ENCODE measurements at places on chromosomes 7 and 10.

- DNase-seq: no peak
These were observed 52.6 kb upstream of the PCBD1 start for GRCh38 chr10:70940834-70941568.

GRCh38 chr10:1015688-1016087, 10.0 kb downstream of the IDI2 start:
- no peak for DNase-seq

GRCh38 chr10:110657973-110658691, 14.0 kb downstream of the RBM20 start:
- no peak for DNase-seq

DNA sequence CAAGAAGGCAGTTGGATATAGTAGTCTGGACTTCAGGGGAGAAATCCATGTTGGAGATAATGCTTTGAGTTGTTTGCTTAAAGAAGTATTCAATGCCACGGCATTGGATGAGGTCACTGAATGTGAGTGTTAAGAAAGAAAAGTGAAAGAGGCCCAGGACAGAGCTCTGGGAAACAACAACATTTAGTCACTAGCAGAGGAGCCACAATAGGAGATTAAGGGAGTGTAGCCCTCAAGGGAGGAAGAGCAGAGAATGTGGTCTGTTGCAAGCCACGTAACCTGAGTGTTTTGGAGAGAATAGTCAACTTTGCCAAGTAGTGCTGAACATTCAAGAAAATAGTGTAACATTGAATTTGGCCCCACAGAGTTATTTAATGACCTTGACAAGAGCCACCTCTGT, 114.7 kb downstream of the MYO3A start:
- no peak for DNase-seq

DNA sequence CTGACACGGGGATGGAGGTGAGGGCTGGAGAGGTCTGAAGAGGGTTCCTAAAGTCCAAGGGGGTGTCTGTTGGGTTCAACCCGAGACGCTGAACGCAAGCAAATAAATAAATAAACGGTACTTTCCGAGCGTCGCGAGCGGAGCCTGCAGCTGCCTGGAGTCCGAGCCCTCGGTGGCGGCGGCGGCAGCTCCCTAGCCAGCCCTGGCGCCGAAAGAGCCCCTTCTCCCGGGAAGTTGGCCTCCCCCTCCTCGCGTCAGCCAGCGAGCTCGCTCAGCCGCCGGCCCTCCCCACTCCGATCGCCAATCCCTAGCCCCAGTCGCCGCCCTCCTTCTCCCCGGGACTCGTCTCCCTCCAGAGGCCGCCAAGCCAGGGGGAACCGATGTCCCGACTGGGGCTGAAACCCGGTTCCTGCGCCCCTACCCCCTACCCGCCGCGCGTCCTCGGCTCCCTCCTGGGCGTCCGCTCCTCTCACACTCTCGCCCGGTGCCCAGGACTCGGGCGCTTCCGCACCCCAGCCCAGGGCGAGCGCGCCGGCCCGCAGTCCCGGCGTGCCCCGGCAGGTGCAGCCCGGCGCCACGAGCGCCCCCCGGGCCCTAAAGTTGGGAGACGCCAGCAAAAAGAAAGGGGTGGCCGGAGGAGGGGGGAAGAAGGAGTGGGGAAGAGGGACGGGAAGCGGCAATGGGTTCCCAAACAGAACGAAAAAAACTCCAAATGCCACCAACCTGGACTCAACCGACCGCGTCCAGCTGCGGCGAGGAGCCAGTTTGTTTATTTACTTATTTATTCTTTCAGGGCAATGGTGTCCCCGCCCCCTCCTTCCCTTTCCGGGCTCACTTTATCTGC, at the start of gene GFRA1:
TSS of gene GFRA1 (minus strand) at position 767 of the 844 bp plus-strand sequence. CDS start 1,177 bp downstream, outside the sequence.
- no peak for DNase-seq

DNA sequence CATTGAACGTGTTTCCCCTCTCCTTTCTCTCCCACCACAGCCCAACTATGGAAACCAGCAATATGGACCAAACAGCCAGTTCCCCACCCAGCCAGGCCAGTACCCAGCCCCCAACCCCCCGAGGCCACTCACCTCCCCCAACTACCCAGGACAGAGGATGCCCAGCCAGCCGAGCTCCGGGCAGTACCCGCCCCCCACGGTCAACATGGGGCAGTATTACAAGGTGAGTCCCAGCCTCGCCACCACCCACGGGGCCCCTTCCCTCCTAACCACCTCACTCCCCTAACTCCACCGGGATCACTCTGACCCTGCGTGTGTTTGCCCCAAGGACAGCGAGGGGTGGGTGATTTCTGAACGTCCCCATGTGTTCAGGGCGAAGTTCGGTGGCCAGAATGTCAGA, 50.8 kb upstream of the PPIF start:
- no peak for DNase-seq

GRCh38 chr7:41777894-41778596, 75.2 kb upstream of the INHBA start:
- DNase-seq: no peak

DNA sequence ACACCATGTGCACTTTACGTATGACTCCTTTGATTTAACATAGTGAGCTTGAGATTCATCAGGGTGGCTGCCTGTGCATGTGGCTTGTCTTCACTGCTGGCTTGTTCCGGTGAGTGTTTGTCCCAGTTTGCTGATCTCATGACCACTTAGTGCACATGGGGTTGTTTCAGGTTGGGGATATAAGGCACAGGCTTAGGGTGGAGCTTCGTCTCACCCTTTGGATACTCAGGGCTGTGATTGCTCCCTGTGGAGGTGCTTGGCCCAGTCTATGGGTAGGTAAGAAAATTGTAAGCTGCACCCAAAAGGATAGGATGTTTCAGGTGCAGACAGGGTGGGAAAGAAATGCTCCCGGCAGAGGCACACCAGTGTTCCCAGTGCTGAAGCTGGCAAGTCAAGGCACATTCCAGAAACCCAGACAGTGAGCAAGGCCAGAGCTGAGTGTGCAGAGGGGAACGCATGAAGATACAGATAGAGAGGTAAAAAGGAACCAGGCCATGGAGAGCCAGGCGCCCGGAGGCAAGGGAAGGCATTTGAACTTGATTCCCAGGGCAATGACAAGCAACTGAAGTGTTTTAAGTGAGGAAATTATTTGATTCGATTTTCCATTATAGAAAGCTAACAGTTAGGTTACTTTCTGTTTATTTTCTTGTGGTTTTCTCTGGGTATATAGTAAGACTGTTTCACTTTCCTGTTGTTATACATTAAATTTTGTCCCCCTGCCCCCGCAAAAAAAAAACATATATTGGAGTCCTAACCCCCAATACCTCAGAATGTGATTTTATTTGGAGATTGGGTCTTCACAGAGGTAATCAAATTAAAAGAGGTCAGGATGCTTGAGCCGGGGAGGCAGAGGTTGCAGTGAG, 289.8 kb upstream of the KLF6 start:
- DNase-seq: no peak

DNA sequence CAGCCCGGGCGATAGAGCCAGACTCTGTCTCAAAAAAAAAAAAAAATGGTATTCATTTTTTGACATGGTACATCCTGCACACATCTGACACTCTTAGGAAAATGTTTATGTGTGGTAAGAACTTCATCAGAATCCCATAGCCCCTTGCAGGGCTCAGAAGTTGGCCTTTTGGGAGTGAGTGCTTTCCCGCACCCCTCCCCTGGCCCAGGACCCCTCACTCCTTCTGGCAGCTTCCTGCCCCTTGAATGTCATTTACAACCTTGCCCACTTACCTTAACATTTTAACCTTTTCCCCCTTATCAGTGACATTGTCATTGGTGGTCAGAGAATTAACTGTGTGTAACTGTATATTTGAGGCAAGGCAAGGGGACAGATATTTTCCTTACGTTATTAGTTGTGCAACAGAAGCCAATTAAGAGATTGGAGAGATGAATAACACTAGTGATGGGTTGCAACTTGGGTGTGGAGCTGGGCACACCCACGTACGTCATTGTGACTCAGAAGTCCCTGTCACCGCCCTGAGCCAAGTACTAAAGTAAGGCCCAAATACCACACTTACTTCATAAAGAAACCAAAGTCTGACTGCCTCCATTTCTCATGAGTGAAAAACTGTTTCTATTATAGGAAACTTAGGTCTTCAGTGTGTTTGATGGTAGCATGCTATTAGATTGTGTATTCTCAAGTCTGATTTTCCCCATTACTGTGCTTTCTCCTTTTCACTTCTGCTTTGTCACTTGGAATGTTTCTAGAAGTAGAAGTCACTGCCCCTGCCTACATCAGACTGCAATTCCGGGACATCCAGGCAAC, 31.6 kb downstream of the OGDH start:
- peak; percentile 50 for DNase-seq

GRCh38 chr10:113297226-113297625, 255.6 kb upstream of the HABP2 start:
- DNase-seq: no peak

DNA sequence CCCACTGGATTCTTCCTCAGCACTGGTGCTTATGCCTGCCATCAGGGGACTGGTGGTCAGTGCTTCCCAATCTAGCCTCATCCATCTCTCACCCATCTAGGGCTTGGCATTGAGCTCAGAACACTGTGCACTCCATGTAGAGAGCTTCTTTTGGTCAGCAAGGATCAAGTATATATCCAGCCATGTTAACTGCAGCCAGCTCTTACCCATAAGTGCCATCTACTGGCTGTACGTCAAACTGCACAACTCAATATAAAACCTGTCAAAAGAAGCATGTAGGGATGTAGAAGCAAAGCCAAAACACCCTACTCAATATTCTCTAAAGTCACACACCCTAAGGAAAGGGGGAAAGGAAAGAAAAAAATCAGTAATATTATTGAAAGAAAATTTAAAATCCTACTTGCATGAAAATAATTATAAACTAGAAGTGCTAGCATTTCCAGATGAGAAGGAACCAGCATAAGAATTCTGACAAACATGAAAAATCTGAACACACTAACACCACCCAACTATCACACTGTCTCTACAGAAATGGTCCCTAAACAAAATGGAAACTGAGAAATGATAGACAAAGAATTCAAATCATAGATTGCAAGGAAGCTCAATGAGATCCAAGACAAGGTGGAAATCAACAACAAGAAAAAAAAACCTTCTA, 531.1 kb upstream of the STEAP1 start:
- no peak for DNase-seq

- no peak for DNase-seq
These were observed 220.5 kb downstream of the LHFPL3 start for GRCh38 chr7:104548861-104549260.

GRCh38 chr10:118259288-118259906, 82.7 kb downstream of the FAM204A start:
- no peak for DNase-seq

DNA sequence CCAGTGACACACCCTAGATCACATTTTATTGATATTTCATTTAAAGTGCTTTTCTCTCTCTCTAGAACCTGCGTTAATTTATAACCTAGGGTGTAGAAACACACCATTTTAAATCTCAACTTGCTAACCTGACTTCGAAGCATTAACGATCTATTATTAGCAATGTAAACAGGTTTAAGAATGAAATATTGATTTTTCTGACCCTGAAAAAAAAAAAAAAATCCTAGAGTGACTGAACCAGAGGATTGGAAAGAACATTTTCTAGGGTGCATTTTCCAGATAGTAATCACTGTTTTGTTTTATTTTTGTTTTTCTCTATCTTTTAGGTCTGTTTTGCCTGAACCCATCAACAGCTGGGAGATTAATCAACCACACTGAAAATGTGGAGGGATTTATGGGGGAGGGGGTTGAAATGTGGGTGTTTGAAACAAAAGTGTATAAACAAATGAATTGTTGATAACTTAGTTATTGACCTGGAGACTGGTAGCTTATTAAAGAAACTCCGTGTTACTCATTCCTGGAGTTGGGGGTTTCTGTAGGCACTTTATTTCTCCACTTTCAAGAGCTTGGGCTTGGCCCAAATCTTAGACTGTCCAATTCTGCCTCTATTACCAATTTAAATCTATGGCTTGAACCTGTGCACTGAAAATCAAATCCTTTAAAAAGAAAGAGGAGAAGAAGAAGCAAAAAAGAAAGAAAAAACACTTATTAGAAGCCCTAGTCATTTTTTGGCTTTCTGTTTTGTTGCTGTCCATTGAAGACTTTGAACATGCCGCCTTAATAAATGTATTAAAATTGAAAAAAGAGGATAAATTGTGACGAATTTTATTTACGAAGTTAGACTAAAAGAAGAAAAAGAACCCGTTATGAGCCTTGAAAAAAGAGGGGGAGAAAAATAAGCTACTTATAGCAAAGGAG, 2.8 kb downstream of the HOXA2 start:
- DNase-seq: no peak

GRCh38 chr7:105205592-105206237, 183.0 kb downstream of the SRPK2 start:
- DNase-seq: no peak

DNA sequence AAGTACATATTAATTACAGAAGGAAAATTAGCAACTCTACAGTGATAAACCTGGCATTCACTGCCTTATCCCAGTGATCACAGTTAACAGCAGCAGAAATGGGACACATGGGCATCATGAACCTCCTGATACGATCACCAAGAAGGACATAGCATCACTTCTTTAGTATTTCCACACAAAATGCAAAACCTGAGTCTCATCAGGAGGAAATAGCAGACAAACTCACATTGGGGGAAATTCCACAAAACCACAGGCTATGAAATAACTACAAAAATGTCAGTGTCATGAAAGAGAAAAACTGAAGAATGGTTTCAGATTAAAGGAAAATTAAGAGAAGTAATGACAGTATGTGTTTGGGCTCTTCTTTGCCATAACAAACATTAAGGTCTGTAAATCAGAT, 12.0 kb upstream of the PURB start:
- DNase-seq: no peak

DNA sequence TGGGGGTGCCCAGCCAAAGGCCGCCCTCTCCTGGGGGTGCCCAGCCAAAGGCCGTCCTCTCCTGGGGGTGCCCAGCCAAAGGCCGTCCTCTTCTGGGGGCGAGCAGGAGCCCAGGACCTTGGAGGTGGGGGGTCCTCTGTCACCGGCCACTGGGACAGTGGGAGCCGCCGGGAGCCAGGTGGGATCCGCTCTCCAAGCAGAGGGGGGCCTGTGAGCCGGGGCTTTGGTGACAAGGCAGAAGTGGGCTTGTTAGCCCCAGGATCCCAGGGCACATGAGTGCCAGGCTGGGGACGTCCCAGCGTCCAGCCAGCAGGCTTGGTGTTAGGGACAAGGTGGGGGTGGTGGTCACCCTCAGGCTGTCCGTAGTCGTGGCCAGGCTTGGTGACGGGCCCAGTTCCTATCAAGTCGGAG, 29.4 kb upstream of the UTF1 start:
- no peak for DNase-seq

GRCh38 chr7:150846291-150847115, 5.8 kb upstream of the AOC1 start:
- DNase-seq: no peak

GRCh38 chr10:96675846-96676245, 44.5 kb downstream of the PIK3AP1 start:
- DNase-seq: no peak

GRCh38 chr10:50341987-50342386, 90.7 kb upstream of the ASAH2 start:
- no peak for DNase-seq

GRCh38 chr7:112495810-112496462, 15.1 kb downstream of the LSMEM1 start:
- no peak for DNase-seq

DNA sequence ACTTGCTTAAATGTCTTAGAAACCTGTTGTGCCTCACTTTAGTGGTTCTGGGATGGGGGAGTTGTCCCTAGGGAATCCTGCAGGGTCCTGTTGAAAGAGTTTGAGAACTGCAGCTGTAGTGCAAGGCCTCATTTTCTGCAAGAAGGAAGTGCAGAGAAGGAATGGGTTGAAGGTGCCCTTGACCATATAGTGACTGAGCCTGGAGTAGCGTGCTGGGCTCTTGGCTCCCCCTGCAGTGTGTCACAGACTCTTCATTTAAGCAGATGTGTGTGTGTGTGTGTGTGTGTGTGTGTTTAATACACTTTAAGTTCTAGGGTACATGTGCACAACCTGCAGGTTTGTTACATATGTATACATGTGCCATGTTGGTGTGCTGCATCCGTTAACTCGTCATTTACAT, 92.2 kb downstream of the GRK5 start:
- no peak for DNase-seq
